ENCODE measurements at places on chromosomes 7 and 10.

GRCh38 chr7:155972247-155972646, 160.0 kb upstream of the SHH start:
- DNase-seq: no peak

DNA sequence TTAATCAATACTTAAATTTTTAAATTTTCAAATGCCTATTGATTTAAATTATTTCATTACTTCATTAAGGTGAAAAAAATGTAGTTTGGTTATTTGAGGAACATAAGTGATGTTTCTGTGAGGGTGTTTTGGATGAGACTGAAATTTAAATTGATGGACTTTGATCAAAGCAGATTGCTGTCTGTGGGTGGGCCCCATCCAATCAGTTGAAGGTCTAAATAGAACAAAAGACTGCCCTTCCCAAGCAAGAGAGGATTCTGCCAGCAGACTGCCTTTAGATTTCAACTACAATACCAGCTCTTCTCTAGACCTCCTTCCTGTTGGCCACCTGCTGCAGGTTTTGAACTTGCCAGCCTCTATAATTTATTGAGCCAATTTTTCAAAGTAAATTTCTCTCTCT, 14.5 kb upstream of the GPR37 start:
- DNase-seq: no peak

- DNase-seq: no peak
Measured at GRCh38 chr10:75736889-75737579, 305.6 kb downstream of the LRMDA start.

- no peak for DNase-seq
Measured at GRCh38 chr10:70363292-70363691, 19.1 kb downstream of the LRRC20 start.

DNA sequence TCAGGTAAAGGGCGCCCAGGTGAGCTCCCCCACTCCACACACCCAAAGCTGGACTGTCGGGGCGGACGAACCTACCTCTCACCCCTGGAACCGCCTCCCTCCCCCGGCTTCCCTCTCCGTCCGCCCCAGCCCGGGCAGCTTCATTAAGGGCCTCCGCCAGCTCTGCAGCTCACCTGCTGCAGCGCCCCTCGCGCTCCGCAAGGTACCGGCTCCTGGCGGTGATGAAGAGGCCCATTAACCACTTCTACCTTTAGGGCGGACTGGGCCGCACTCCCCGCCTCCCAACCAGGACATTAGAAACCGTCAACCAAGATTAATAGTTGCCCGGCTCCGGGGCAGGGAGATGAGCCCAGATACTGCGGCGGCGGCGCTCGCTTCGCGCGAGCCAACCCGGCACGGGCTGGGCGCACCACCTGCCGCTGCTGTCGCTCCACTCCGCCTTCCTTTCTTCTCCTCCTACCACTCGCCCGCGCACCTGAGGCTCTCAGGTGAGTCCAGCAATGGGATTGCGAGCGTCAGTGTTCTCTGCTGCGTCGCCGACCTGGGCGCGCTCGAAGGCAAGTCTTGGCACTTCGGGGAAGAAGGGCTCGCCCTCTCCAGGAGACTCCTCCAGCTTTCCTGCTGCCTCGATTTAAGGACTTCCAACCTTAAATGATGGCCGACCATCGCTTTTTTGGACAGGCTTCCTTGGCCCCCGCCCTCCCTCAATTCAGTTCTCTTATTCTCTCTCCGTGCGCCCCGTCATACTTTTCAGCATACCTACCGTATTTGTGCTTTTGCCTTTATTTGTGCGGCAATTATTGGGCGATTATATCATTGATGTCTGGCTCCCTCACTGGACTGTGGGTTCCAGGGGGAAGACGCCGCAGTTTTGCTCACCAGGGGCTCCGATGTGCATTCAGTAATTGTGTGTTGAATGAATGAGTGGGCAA, 13.6 kb upstream of the KAZALD1 start:
- DNase-seq: no peak

GRCh38 chr10:74418285-74418872, 267.4 kb downstream of the ADK start:
- no peak for DNase-seq

DNA sequence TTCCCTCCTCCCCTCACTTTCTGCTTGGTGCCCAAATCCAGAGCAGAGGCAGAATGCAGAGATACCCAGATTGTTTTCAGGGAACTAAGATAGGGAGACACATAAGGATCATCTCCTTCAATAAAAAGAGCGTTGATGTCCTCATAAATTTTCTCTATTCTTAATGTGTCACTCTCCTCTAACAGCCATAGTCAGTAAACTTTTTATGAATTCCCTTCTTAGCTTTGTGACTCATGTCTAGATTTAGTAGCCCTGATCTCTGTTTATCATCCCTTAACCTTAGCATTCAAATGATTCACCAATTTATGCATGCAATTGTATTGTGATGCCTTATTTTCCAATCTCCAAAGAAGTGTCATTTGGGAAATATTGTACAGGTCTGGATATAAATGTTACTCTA, 995.5 kb upstream of the C7orf33 start:
- DNase-seq: no peak

GRCh38 chr10:132920101-132920925, 22.1 kb downstream of the CFAP46 start:
- no peak for DNase-seq

- no peak for DNase-seq
Measured at GRCh38 chr7:8014399-8014798, 45.8 kb downstream of the GLCCI1 start.

GRCh38 chr7:30470163-30470770, 8.3 kb downstream of the NOD1 start:
- no peak for DNase-seq

DNA sequence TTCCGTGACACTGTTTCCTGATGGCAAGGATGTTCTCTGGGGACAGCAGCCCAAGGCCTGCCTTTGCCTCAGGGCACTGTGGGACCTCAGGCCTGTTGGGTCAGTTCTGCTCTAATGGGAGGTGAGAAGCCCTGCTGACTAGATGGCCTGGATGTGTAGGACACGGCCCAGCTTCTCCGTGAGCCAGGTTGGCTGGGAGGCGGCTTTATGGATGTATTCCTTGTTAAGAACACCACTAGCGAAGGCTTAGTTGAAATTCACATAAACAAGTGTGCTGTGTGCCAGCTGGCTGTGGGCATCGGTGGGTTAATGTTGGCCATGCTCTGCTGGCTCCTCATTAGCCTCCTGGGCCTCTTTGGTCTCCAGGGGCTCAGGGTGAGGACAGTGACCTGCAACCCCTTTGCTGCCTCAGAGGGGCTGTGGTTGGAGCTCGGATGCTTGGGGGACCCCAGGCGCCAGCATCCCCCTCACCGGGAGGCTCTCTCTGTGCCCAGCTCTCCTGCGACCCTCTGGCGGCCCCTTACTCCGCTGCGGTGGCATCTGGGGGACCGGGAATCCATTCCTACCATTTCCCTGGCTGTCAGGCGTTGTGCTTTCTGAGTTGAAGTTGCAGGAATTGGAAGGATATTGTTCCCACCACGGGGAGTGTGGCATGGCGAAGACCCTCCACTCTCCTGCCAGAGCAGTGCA, 22.8 kb upstream of the DPYSL4 start:
- DNase-seq: no peak

DNA sequence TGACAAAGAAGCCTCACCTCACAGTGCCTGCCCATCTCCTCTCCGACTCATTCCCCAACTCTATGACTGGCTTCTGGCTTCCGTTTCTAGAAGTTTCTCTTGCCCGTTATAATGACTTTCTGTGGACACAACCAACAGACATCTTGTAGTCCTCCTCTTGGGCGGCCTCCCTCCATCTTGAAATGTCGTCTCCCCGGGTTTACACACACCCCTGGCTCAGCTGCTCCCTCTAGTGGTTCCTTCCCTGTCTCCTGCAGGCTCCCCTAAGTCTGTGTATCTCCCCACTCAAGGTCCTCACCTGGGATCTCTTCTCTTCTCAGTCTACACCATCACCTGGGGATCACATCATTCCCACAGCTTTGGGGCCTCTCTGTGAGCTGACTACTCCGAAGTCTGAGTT, 123.4 kb upstream of the NEBL start:
- DNase-seq: no peak

- DNase-seq: no peak
Measured at GRCh38 chr7:1085910-1086421, 1.9 kb upstream of the GPER1 start.

All from CD4-positive, alpha-beta T cell treated with Interleukin-2 at 100 ng/mL for 4 hours (primary cell).